AG04450 (cell line): ENCODE measurements at places on chromosomes 1 and 21. TPM values are rescaled to one million over a fixed set of nuclear protein-coding genes. Genes with fewer than 3 reads are reported as not detected.

DNA sequence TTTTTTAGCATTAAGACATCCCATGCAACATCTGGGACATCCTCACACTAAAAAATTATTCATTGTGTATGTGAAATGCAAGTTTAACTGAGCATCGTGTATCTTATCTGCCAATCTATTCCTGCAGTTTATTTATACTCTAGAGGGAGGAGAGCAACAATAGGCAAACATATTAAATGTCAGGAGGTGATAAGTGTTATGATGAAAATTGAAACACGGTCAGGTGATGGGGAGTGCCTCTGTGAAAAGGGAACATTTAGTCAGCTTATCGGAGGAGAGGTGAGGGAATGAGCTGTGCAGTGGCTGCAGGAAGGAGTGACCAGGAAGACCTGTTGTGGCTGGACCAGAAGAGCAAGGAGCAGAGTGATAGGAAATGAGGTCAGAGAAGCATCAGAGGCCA, 775 bp upstream of the EFCAB14 start:
- DNase-seq = no peak

GRCh38 chr1:88610687-88611086, 73.4 kb upstream of the PKN2 start:
- DNase-seq = no peak

- peak; percentile 86 for DNase-seq
These were observed 24.8 kb upstream of the RNF19B start for GRCh38 chr1:32989160-32990050.

DNA sequence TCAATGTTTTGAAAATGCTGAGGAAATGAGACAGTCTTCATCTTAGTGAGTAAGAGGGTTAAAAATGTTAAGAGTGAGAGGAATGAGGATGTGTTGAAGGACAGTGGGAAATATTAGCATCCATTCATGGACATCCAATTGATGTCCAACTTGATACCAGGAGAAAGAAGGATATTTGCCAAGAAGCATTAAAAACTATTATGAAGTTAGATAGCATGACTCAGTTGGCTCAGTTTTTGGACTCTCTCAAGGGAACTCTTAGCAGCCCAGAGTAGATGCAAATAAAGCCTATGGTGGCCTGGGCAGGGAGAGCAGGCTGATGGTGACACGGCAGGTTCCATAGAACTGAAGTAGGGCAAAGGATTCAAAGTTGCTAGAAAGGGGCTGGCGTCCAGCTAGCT, 171.0 kb downstream of the ZZZ3 start:
- peak; percentile 68 for DNase-seq

- DNase-seq = no peak
These were observed 25.6 kb downstream of the TOMM20 start for GRCh38 chr1:235102993-235103411.

DNA sequence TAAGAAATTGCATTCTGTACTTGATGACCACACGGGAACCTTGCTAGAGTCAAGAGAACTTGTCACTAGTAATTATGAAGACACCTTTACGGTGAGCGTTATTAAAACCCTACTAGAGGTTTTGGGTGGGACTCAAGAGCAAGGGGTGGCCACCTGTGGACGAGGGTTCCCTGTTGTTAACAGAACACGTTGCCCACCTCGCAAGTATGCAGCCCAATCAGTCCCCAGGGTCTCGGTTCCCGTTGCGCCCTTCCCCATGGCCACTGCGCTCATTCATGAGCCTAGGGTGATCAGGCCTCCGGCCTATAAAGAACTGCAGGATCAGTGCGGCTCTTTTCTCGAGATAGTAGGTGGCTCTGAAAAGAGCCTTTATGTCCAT, 30.2 kb upstream of the RNF187 start:
- DNase-seq = no peak

DNA sequence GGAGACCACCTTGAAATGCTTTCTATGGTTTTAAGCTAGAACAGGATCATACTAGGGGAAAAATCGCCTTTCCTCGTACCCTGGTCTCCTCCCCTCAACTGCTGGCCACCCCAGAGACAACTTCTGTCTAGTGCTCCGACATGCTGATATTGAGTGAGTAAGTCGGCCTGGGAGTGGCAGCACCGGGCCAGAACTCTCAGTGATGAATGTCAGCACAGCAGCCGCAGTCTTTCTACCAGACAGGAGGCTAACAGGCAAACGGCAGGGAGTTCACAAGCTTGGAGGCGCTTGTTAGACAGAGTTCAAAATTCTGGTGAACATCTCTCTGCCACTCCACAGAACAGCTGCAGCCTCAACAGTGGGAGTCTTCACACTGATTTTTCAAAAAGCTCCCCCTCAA, 716.9 kb downstream of the ADGRL2 start:
- DNase-seq = no peak

DNA sequence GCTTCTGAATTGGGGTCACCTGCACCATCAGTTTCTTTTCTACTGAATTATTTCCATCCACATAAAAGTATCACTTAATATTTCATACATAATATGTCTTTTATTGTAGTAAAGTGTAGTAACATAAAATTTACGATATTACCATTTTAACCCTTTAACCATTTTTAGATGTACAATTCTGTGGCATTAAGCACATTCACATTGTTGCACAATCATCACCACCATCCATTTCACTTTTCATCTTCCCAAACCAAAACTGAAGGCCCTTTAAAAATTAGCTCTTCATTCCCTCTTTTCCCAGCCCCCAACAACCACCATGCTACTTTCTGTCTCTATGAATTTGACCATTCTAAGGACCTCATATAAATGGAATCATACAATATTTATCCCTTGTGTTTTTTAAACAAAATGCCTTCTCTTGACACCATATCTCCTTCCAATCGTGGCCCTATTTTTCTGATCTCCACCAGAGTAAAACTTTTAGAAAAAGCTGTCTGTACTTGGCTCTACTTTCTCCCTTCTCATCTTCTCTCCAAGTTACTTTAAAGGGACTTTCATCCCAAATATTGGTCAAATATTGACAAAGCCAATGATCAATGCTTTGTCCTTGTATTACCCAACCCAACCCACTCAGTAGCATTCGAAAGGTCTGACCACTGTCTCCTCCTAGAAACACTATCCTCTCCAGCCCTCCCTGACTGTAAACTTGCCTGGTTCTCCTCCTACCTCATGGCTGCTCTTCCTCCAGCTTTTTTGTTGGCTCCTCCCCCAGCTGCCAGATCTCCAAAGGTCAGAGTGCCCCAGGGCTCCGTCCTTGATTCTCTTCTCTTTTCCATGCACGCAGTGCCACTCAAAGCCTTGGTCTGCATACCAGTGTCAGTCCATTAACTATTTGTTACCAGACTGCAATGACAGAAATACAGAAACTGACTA, 44.7 kb downstream of the SLC30A10 start:
- DNase-seq = no peak

GRCh38 chr1:64959986-64960385, 6.4 kb downstream of the JAK1 start:
- DNase-seq = no peak

DNA sequence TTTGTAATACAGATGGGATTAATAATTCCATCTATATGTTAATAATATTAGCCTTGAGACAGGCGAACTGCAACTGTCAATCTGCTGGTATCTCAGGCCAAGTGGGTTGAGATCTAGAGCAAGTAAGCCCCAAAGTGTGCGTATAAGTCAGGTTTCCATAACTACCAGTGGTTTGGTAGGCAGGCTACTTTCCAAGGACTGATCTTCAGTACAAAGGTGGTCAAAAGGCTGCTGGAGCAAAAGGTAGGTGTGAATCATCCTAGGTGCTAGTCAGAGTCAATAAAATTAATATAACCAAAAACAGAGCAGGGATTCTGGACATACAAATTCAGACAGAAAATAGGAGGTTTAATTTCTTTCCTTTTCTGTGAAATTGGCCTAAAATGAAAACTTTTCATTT, 328.0 kb downstream of the TGFB2 start:
- DNase-seq = no peak

DNA sequence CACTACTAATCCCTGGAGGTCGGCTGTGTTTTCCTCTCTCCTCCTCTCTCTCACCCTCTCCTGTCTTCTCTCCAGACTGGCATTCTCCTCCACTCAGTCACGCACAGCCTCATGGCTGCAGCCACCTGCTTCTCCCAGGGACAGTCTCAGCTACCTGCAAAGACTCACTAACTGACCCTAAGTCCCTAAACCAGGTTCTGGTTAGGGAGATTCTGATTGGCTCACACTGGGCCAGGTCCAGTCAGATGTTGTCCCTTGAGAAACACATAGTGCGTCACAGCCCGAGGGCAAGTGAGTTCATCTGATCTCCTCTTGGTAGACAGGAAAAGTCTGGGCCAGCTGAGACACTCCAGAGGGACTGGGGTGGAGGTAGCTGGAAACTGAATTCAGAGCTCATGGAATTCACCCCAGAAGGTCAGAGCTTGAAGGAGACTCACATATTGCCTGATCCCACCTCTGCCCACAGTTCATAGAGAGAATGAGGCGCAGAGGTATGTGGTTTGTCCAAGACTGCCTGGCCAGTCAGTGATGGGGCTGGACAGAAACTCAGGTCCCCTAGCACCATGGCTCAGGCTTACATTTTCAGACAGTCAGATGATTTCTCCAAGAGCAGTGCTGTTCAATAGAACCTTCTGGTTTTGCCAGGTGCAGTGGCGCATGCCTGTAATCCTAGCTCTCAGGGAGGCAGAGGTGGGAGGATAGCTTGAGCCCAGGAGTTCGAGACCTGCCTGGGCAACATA, 40.4 kb upstream of the RPL11 start:
- DNase-seq = no peak

- DNase-seq = no peak
These were observed 93.0 kb downstream of the NUF2 start for GRCh38 chr1:163414778-163415177.

- peak; percentile 26 for DNase-seq
These were observed 38.3 kb downstream of the LRRN2 start for GRCh38 chr1:204647114-204647804.

DNA sequence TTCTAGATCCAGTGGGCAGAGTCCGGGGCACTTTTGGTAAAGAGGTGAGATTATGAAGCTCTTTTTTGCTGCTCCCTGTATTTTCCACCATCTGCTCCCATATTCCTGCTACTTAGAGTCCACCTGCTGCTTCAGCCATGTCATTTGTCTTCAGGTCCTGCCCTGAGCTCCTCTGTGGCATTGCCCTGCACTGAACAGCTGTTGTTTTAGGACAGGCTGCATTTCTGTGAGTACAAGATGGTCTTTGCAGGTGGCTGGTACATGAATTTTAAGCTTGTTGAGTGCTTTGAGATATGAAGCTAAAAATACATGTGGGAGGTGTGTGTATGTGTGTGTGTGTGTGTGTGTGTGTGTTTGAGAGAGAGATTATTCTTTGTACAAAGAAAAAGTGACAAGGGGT, 21.9 kb downstream of the MT1HL1 start:
- DNase-seq = no peak

- no peak for DNase-seq
These were observed 4.1 kb upstream of the TIAM1 start for GRCh38 chr21:31348188-31348587.

DNA sequence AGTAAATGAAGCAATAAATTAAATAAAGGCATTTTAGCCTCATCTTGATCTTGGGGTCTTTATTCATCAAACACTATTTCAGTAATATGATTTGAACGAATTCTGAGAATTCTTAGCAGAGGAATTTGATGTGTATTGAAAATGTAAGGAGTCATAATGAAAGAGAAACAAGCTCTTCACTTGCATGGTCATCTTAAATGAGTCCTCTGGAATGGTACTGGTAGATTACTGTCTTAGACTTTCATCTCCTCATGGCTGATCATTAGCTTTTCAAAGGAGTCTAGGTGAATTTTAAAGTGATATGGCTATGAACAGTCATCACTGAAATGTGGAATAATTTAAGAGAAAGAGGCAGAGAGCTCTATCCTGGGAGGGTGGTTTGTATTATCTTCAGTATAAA, 30.0 kb downstream of the PRRC2C start:
- DNase-seq = no peak

LAX1 gene
- not detected in 2 replicates for polyA plus RNA-seq

LCE3E gene
- polyA plus RNA-seq = not detected in 2 replicates

OR10X1 gene
- polyA plus RNA-seq = not detected in 2 replicates

MYBPH gene
- polyA plus RNA-seq = 0.04 and 0.09 TPM in 2 replicates

DNALI1 gene
- polyA plus RNA-seq = 13.1 and 14.2 TPM in 2 replicates

INKA2 gene
- 2.3 and 2.7 TPM in 2 replicates for polyA plus RNA-seq

HDAC1 gene
- 157 and 172 TPM in 2 replicates for polyA plus RNA-seq

SPRR2B gene
- not detected in 2 replicates for polyA plus RNA-seq

MAGOH gene
- polyA plus RNA-seq = 20.3 and 37.6 TPM in 2 replicates

PLA2G2C gene
- not detected in 2 replicates for polyA plus RNA-seq

GBP7 gene
- polyA plus RNA-seq = not detected in 2 replicates

LCE2C gene
- not detected in 2 replicates for polyA plus RNA-seq

DNAJC28 gene
- polyA plus RNA-seq = 1.3 and 1.9 TPM in 2 replicates

AKR7A3 gene
- 0.19 and 0.46 TPM in 2 replicates for polyA plus RNA-seq
